HTR-8/SVneo (cell line): ENCODE measurements at places on chromosomes 2 and 18.
A peak's percentile ranks its signal among the peaks of the same experiment; 100 is the strongest.

DNA sequence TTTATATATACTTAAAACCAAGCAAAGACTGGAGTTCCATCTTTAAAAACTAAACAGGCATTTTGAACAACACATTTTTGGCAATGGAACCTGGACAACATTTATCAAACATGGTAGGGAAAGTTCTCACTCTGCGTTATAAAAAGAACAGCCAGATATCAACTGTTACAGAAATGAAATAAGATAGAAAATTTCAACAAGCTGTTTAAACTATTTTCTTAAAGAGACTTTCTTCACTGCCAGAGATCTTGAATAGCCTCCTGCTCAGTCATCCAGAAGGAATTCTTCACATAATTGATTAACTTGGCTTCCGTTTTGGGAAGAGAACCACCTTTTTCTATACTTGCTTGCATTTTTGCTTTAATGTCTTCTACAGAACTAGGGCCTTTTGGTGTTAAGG, 166.0 kb upstream of the PIK3C3 start:
- DNase-seq: no peak

DNA sequence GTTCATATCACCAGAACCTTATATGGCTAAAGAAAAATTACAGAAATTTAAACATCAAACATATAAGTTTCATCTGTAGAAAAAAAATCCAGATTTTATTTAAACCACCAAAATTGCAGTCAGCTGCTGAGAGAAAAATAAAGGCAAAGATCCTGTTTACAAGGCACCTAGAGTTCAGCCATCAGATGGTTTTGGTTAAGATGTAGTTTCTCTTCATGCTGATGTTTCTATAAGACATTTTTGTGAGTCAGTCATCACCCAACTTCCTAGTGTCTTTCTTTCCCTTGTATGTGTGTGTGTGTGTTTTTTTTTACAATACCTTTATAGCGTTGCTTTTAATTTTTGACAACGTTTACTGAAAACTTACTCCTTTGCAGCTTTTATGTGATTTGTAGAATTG, 26.1 kb upstream of the MMADHC start:
- DNase-seq: no peak

GRCh38 chr18:29853126-29853525, 1189.4 kb downstream of the DSC3 start:
- no peak for DNase-seq

GRCh38 chr2:9430316-9431293, 7.2 kb downstream of the CPSF3 start:
- no peak for DNase-seq

GRCh38 chr2:33496150-33496549, 19.7 kb downstream of the RASGRP3 start:
- DNase-seq: peak; percentile 43

DNA sequence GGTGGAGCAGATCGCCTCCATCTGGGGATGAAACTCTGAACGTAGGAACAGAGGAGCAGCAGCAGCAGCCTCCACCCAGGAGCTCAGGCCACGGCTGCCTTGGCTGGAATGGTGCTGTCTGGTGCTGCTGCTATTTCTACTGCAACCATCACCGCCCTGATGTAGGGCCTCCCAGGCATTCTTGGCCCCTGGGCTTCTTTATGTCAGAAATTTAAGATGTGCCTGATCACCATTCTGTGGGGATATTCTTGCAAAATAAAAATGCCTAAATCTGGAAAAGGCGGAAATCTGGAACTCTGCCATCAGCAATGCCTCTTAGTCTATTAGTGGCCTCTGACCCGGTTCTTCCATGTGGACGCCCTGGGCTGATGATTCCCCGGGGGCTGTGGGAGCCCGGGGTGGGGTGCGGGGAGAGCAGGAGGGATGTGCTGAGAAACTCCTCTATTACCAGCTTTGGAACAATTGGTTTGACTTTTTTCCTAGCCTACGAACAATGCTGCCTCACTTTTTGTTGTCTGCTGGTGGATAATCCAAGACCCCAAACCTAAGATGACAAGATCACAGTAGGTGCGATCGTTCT, 47.2 kb downstream of the FAM124B start:
- DNase-seq: no peak

DNA sequence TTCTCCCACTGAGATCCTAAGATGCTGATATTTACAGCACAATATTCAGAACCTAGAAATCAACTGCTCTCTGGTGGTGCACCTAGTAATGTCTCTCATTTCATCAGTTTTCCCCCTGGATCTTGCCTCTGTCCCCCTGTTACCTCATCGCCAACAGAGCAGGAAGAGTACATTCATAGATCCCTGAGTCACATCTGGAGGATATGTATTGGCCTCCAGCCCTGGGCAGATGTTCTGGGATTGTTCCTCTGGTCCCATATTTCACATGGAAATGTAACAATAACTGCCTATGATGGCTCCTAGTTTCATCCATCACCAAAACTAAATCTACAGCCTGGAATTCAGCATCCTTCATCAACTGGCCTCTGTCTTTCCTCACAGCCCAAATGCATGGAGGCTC, 278.8 kb upstream of the SLC14A2 start:
- DNase-seq: no peak

DNA sequence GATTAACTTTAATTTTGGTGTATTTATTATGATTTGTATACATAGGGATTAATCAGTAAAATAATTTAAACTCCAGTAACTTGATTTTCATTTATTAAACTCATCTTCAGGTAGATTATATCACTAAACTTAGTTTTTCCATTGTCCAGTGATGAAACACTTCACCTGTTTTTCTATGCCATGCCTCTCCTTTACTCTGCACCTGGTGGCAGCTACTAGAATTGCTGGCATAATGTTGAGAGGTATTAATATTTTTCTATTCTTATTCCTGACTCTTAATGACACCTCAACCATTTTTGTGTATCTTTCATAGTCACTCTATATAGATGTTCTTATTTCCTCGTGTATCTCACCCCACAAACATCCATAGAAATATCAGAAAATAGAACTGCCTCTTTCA, 940.3 kb upstream of the CRIM1 start:
- DNase-seq: no peak

GRCh38 chr2:173307293-173307692, 47.4 kb upstream of the CDCA7 start:
- DNase-seq: no peak

DNA sequence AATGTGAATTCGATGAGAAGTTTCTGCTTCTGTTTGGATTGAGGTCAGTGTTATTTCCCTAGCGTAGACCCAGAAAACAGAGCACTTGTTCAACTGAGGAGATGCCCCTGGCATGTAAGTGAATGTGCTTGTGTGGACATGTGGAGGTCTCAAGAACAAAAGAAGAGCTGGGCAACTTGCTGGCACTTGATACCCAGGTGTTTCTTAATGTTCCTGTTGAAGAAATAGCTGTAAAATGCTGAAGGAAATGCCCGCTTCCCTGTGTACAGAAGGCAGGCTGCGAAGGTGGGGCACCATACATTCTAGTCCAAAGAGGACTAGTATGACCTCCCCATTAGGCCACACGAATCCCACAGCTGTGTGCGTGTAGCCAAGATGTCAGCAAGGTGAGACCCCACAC, 9.8 kb upstream of the LBH start:
- no peak for DNase-seq

DNA sequence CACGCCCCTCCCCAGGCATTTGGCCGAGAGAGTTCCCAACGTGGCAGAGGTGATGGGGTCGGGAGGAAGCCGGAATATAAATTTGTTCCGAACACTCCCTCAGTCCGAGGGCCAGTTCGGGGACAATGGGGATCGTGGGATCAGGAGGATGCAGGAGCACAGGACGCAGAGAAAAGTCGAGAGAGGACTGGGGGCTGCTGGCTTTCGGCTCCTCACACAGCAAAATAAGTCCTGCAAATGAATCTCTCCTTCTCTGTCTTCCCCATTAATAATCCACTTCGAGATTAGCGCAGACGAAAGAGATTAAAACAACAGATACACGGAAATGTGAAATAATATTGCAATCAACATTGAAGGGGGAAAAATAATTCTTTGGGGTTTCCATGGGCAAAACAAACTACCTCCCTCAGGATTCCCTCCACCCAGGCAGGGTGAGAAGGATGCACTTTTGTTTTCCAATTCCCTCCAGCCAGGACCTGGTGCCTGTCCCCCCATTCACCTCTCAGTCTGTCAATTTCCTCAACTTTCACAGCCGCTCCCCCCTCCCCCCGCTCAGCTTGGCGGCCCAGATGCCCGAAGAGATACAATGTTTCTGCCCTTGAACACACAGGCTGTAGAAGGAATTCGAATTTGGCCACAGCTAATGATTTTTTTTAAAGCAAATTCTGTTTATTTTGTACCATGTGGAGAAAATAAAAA, 3.1 kb upstream of the ZEB2 start:
- no peak for DNase-seq

GRCh38 chr18:10482363-10482984, 28.0 kb downstream of the APCDD1 start:
- no peak for DNase-seq

DNA sequence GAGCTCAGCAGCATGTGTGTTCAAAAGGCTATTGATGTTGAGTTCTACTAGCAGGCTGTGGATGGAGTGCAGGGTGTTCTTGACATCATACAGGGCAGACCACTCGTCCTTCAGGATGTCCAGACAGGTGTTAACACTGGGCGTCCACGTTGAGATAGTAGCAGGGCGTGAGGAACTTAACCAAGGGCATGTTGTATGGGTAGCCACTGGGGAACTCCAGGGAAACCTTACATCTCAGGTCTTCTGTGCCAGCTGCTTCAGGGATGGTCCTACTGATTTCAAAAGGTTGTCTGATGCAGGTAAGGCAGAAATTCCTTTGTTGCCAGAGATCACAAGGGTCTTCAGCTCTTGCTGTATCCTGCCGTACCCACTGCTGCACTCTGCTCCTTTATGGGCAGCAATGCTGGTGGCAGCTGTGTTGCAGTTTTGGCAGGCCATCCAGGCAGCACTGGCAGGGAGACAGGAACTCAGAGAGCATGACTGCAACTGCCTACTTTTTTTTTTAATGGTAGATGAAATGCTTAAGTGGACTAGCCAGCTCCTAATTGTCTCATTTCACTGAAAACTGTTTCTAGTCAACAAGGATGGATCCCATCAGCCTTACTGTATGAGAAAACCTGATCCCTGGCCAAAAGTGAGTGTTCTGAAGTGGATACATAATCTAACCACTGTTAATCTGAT, 32.4 kb upstream of the RBBP8 start:
- no peak for DNase-seq

- DNase-seq: no peak
Measured at GRCh38 chr2:18987016-18987415, 371.4 kb downstream of the OSR1 start.

DNA sequence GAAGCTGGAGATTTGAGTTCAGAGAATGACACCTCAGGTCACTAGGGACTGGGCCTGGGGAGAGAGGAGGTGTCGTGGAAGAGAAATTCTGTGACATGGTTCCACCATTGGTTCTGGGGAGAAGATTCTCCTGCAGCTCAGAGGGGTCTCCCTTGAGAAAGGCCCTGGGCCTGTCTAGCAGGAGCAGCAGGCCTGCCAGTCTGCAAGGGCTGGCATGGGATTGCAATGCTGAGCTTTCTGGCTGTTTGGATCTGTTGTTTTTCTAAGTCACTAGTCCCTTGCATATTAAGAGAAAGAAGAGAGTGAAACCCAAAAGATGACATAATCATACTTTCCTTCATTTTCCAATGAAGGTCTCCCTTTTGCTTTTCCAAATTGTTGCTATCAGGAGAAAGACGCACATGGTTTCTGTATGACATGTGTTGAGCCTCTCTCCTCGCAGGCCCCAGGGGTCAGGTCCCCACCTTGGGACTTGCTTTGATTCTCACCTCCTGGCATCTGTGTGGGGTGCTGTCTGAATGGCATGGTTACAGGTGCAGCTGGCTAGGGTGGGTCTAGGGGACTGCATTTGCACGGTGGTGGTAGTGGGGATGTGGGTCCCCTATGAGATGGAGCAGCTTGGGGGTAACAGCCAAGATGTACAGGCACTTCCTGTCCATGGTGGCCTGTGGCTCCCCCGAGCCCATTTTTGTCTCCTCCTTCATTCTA, 117.8 kb downstream of the GLI2 start:
- no peak for DNase-seq

DNA sequence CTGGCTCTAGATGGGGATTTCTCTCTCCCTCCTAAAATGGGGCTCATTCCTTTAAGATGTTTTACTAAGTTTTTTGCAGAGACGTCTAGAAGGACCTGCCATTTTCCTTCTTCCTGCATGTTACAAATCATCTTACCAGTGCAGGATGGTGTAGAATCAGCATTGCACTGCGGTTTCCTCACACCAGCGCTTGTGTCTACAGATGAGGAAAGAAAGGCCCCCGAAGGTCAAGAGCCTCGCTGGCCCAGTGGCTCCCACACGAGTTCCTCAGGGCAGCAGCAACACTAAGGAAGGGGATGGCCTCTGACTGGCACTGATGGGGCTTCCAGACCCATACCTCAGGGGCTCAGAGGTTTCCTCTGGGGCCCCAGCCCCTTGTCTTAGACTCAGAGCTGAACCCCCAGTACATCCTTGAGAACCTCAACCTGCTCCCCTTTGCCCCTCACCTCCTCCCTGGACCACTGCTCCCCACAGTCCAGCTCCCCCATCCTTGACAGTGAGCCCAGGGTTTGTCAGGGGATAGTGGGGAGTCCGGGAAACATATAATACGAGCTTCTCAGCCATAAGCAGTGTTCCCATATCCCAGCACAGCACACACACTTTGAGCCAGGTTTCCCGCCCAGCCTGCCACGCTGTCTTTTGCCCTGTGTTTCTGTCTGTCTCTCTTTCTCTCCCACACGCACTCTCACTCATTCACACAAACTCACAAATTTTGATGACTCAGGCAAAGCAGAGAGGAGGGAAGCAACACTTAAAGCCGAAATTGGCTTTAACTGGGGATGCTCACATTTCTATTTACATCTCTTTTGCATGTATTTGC, 29.4 kb downstream of the ZFP36L2 start:
- no peak for DNase-seq

GRCh38 chr2:159922563-159922962, 124.6 kb upstream of the CD302 start:
- DNase-seq: no peak

- no peak for DNase-seq
Measured at GRCh38 chr2:148968776-148969319, 69.7 kb upstream of the LYPD6B start.

DNA sequence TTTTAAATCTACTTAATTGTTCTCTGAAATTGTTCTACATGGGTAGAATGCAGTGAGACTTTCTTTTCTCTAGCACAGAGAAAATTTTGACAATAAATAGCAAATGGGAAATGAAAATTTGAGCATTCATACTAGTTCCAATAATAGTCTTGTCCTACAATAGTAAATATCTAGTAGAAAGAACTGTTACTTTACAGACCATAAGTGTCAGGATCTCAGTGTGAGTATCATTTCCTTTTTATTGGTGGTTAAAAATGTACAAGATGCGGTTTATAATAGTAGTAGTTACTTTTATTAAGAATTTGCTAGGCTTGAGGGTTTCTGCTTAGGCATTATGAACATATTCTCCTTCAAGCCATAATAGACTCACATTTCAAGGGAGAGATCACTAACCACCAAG, 43.2 kb downstream of the KCNE4 start:
- no peak for DNase-seq
